ENCODE measurements at places on chromosomes 12 and 14.

GRCh38 chr12:5718073-5718472 lies 227.0 kb downstream of the ANO2 start:
- DNase-seq: no peak

- DNase-seq: no peak
Measured at GRCh38 chr14:90613997-90614396, 202.2 kb downstream of the TTC7B start.

DNA sequence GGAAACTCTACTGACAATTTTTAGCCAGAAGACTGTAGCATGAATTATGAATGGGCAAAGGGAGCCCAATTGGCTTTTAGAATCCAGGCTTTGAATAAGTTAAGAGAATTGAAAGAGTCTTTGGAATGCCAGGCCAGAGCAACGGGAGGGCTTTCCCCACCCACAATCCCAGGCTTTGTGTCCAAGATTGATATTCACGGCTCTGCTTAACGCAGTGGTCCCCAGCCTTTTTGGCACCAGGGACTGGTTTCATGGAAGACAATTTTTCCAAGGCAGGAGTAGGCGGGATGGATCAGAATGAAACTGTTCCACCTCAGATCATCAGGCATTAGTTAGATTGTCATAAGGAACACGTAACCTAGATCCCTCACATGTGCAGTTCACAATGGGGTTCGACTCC lies 79.6 kb downstream of the EPS8 start:
- DNase-seq: no peak

GRCh38 chr14:61557262-61557661 lies 138.1 kb upstream of the HIF1A start:
- no peak for DNase-seq

GRCh38 chr12:26527682-26528081 lies 305.3 kb downstream of the ITPR2 start:
- no peak for DNase-seq

DNA sequence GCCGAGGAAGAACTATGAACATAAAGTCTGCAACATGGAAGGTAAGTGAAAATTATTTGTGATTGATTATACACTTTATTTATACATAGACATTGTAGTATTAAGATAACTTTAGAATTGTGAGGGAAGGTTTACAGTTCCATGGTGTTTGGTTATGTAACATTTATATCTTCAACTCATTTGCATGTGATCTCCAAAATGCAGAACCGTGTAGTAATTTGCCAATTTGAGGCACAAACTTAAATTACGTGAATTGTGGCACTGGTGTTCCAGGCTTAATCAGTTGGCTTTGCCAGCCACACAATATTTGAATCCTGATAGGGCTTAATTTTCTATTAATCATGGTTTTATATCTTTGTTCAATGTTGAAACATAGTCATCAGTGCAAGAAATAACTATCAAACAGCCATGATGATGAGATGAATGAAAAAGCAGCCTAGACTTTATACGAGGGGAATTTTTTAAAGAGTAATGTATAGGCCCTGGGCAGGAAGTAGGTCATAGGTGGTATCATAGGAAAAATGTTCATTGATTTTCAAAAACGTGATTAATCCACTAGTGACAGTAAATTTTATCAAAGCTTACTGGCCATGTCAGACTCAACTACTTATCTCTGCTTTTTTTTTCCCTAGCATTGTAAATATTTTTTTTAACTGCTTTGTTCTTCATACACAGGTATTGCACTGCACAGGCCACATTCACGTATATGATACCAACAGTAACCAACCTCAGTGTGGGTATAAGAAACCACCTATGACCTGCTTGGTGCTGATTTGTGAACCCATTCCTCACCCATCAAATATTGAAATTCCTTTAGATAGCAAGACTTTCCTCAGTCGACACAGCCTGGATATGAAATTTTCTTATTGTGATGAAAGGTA lies 31.7 kb downstream of the HIF1A start:
- no peak for DNase-seq

DNA sequence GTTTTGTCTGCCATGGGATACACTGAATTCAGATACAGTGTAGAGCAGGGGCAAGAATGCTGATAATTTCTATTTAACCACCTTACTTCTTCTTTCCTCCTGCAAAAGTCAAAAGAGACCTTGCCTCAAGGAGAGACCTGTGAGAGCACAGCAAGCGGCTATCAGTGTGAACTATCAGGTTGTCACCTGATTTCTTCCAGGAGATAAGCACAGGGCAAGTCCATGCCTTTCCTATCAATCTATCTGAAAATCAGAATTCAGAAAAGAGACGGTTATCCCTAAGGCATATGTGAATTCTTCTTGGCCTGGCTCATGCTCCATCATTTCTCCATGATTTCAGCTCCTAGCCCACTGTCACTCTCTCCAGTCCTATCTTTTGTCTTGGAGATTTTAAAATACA lies 128.9 kb upstream of the CCND2 start:
- no peak for DNase-seq

- no peak for DNase-seq
Measured at GRCh38 chr14:57480051-57480450, 13.6 kb downstream of the CCDC198 start.

GRCh38 chr12:56884421-56884820 lies 49.8 kb downstream of the SDR9C7 start:
- no peak for DNase-seq

All from DMS79 treated with DMSO at 0.1 percent for 48 hours (cell line).